NCI-H460 (cell line): ENCODE measurements at places on chromosomes 16 and 17.
A peak's percentile ranks its signal among the peaks of the same experiment; 100 is the strongest.

DNA sequence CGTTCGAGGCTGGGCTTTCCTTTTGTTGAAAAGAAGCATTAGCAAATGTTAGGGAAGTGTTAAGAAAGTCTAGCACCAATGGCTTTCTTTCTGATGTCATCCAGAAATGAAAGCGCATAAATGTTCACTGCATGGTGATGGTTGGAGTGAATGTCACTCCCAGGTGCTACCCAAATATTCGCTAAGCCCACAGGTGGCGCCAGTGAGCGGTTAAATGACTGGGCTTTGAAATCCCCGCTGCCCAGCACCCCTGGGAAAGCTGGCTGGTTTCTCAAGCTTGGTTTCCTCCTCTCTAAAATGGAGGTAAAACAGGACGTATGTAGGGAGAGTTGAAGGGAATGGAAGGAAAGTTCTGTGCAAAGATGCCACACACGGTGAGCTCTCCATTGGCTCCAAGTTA lies 104.4 kb downstream of the IRX5 start:
- DNase-seq: peak; percentile 24

DNA sequence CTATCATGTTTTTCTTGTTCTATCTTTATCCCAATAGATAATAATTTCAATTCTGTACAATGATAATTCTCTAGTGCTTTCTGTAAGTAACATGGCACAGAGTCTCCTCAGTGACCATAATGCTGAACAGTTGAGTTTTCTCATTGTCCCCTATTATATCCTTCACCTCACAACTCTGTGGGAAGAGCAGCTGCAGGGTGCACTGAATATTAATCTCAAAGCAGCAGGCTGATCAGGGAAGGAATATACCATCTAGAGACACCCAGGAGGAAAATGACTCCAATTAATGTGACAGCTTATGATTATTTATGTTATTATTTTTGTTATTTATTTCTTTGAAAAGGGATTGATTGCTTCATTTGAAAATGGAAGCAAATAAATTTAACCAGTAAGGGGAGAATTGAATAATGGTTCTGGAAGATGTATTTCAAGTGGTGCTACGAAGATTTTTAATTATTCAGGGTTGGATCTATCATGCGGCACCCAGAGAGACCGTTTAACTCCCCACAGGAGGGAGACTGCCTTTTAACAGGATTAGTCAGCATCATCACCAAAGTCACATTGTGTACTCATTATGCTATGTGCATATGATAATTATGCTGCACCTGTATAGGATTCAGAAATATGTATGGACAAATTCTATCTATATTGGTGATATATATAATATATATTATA lies 1015.7 kb upstream of the GOT2 start:
- no peak for DNase-seq

- DNase-seq: peak; percentile 20
Measured at GRCh38 chr16:57871456-57871855, 69.2 kb upstream of the KIFC3 start.

- DNase-seq: peak; percentile 67
Measured at GRCh38 chr17:60139438-60140285, 10.1 kb upstream of the CA4 start.

DNA sequence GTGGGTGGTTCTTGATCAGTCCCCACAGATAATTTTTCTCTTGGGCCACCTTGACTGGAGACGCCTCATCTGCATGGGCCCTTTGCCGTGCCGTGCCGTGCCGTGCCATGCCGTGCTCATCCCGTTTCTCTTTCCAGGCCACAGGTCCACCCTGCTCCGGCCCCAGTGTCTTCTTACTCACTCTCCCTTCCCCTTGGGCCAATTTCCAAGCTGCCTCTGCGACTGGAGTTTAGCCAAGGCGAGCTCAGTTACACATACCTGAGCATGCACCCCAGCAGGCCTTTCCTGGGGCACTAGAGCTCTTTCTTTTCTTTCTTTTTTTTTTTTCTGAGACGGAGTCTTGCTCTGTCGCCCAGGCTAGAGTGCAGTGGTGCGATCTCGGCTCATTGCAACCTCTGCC lies 40.5 kb upstream of the MGAT5B start:
- no peak for DNase-seq

GRCh38 chr17:78019367-78019975 lies 61.0 kb downstream of the TNRC6C start:
- DNase-seq: peak; percentile 33

DNA sequence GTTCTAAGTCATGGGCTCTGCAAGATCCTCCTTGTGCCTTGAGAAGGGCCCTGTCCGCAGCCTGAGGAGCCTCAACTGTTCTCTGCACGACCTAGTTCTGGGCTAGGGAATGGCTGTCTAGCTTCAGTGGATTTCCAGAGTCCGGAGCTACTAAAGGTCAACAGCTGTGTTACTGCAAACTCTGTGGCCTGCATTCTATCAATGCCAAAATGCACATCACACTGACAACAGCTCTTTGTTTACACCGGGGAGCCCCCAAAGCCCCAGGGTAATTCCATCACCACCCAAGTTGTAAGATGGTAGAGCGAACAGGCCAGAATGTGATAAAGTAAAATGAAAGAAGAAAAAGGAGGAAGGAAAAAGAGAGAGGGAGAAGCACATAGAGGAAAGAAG lies 610.2 kb downstream of the MAF start:
- no peak for DNase-seq

- no peak for DNase-seq
Measured at GRCh38 chr16:68037841-68038597, 14.9 kb downstream of the DUS2 start.

DNA sequence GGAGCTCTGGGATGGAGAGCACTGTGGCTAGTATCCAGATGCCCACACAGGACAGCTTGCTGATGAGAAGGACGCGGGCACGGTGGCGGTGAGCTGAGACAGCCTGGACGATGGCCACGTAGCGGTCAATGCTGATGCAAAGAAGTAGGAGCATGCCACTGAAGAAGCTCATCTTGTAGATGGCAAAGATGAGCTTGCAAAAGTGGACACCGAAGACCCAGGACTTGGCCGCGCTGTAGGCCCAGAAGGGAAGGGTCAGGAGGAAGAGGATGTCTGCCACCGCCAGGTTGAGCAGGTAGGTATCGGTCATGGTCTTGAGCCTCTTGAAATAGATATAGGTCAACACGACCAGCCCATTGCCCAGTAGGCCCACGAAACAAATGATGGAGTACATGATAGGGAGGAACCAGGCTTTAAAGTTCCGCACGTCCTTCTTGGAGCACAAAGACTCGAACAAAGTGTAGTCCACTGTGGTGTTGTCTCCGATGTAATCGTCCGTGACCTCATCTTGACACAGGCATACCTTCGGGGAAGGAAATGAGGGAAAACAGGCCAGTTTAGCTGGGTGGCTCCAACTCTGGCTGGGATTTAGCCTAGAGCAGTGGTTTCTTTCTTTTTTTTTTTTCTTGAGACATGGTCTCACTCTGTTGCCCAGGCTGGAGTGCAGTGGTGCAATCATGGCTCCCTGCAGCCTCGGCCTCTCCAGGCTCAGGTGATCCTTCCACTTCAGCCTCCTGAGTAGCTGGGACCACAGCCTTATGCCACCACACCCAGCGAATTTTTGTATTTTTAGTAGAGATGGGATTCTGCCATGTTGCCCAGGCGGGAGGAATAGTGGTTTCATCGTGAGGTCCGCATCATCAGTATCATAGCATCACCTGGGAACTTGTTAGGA lies 9.7 kb downstream of the CCR7 start:
- no peak for DNase-seq

DNA sequence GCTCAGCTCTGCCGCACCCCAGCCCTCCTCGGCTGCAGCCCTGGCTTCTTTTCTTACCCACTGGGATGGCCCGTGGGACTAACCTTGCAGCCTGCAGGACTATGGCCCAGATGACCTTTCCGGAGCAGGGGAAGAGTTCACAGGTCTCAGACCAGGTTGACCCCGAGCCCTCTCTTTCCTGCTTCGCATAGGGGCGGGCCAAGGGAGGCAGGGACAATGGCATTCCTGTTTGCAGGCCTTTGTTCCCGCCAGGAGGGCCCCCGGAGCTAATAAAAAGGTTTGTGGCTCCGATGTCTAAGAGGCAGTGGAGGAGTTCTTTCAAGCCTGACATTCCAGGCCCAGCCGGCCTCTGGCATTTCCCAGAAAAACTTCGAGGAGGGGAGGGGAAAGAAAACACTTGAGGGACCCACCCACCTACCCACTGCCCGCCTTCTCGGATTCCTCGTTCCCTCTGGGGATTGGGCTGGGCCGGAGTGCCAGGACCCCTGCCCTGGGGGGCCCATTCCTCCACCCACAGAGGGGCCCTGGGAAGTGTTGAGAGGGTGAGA lies 5.8 kb upstream of the SOCS3 start:
- DNase-seq: no peak

DNA sequence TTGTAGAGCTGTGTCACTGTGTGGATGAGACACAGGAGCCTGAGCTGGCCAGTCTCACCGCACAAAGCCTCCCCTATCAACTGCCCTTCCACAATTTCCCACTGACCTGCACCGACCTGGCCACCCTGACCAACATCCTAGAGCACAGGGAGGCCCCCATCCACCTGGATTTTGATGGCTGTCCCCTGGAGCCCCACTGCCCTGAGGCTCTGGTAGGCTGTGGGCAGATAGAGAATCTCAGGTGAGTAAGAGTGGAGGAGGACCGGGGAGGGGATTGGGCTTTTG lies 37.4 kb downstream of the NLRC5 start:
- no peak for DNase-seq

GRCh38 chr17:491086-492021 lies 138.7 kb upstream of the RPH3AL start:
- DNase-seq: no peak

DNA sequence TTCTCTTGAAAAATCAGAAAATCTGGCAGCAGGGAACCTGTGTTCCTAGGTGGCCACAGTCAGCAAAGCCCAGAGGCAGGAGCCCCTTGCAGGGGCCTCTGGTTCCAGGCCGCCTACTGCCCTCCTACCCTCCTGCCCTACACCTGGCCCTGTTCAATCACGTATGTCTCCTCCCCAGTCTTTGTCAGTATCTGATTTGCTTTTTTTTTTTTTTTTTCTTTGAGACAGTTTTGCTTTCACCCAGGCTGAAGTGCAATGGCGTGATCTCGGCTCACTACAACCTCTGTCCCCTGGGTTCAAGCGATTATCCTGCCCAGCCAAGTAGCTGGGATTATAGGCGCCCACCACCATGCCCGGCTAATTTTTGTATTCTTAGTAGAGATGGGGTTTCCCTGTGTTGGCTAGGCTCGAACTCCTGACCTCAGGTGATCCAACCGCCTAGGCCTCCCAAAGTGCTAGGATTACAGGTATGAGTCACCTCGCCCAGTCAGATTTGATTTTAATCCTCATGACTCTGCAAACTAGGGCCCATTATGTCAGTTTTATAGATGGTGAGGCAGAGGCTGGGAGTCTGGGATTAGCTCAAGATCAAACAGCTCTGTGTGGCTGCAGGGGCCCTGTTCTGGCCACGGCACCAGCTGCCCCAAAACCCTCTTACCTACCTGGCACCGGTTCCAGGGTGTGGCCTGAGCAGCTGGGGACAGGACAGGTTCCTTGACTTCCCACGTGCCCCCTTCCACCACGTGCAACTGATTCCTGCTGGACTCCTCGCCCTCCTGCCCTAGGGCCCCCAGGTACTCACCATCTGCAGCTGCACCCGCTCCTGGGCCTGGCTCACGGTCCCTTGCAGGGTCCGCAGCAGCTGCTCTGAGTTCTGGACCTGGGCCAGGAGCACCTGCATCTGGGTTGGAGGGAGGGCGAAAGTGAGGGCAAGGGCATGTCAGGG lies 14.7 kb downstream of the RABEP2 start:
- DNase-seq: no peak

DNA sequence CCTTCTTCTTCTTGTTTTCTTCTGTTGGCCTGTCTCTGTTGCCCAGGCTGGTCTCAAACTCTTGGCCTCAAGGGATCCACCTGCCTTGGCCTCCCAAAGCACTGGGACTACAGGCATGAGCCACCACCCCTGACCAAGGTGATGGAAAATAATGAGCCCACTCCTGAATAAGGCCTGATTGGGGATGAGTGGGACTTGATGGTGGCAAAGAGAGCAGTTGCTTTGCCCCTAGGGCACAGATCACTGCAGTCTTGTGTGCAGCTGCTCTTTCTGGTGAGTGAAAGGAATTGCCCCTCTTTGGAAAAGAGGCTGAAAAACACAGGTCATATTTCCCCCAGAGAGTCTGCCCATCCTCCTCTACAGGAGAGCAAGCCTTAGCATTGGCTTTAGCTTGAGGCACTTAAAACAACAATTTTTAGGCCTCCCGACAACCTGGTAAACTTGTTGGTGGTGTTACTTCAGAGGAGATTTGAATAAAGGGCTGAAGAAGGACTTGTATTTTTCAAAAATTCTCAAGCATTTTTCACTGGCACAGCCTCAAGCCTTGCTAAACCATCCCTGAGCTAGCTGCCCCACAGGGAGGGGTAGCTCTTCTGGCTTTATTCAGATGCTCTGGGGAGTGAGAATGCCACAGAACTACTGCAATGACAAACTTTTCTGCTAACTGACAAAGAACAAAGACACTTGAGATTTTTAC lies 6.1 kb upstream of the PDP2 start:
- DNase-seq: no peak

DNA sequence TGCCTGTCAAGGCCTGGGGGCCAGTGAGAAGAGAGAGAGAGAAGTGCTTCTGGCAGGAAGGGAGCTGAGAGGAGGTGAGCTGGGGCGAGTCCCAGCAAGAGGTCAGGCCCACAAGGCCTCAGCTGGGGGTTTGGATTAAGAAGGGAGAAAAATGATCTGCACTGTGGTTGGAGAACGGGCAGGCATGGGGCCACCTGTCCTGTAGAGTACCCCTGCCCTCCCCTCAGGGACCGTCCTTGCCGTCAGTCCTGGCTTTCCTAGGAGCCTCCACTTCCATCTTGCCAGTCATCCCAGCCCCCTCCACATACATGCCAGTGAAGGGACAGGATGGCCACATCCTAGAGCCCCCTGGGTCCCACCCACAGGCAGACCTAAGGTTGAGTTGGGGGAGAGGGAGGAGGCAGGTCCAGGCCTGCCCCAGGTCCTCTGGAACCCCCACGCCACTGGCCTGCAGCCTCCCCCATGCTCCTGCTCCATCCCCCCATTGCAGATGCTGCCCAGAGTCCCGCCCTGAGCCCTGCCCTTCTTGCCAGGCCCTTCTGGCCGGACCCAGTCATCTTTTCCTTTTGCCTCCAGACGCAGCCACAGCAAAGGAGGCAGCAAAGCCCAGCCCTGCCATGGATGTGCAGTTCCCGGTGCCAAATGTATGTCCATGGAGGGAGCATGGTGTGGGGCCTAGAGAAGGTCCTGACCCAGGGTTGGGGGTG lies 18.9 kb downstream of the KATNB1 start:
- no peak for DNase-seq

DNA sequence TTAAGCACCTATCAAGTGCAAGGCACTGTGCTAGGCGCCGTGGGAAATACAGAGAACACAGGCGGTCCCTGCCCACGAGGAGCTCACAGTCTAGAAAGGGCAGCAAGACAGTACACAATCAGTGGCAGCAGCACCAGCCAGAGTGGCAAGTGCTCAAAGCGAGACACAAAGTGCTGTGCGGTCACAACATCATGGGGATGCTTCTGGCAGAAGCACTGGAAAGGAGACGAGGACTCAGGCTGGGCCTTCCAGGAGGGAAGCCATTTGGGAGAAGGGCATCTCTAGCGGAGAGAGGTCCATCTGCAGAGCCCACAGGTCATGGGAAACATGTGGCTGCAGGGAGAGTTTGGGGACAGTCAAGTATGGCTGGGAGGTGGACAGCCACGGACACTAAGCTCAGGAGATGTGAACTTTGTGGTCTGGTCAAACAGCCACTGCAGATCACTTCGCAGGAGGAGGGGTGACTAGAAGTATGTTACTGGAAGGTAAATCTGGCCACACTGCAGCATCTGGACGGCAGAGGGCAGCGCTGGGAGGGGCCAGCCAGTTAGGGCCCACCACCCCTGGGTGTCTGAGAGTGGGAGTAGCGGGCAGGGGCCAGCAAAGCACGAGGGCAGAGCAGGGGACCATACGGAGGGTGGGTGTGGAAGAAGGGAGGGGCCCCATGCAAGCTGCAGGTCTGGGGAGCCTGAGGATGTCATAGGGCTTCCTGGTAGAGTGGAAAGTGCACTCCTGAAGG lies 71.1 kb downstream of the N4BP1 start:
- DNase-seq: no peak
